ENCODE measurements at places on chromosomes 5 and 9.

- DNase-seq, result no peak
Measured at GRCh38 chr9:105860516-105860915, 166.2 kb downstream of the TMEM38B start.

- no peak for DNase-seq
Measured at GRCh38 chr9:132350861-132351315, 3.9 kb downstream of the SETX start.

GRCh38 chr5:16618138-16618897 is 1.5 kb upstream of the RETREG1 start:
- no peak for DNase-seq

- no peak for DNase-seq
Measured at GRCh38 chr9:18606281-18606680, 132.3 kb downstream of the ADAMTSL1 start.

- no peak for DNase-seq
Measured at GRCh38 chr9:109974143-109974917, 194.3 kb downstream of the PALM2AKAP2 start.

GRCh38 chr5:94024101-94024500 is 282.7 kb upstream of the POU5F2 start:
- DNase-seq, result no peak

DNA sequence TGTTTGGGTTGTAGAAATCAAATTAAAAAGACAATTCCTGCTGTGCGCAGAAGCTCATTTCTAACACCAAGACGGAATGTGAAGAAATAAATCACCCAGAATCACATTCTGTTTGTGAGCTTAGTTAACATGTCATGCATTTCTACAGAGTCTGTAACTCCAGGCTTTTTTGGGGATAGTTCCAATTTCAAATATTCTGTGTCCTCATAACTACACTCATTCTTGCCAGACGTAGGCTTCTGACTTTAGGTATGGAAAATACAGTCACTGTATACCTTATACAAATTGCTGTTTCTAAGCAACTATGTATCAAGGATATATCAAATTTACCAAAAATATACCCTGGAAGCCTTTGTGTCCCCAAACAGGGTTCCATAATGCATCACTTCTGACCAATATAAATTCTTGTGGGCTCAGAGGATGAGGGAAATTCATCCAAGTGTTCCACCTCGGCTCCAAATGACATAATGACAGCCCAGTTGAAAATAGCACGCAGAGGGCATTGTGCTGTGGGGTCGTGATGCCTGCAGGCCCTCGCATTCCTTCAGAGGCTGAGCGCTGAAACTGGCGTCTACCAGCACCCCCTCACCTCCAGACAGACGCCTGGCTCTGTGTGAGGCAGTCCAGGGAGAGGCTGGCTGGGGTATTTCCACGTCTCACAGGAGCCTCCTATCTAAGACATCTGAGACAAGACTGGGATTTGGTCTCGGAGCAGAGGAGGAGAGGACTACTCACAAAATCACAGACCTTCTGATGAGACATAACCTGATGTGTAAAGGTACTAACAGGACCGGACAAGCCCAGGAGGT is 79.8 kb downstream of the KLF4 start:
- no peak for DNase-seq

DNA sequence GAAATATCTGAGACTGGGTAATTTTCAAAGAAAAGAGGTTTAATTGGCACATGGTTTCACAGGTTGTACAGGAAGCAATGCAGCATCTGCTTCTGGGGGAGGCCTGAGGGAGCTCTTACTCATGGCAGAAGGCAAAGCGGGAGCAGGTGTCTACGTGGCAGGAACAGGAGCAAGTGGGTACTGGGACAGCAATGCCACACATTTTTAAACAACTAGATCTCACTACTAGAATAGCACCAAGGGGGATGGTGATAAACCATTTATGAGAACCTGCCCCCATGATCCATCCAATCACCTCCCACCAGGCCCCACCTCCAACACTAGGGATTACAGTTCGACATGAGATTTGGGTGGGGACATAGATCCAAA is 47.6 kb upstream of the HOMER1 start:
- no peak for DNase-seq

- DNase-seq, result no peak
Measured at GRCh38 chr5:32222723-32223470, 48.8 kb upstream of the GOLPH3 start.

DNA sequence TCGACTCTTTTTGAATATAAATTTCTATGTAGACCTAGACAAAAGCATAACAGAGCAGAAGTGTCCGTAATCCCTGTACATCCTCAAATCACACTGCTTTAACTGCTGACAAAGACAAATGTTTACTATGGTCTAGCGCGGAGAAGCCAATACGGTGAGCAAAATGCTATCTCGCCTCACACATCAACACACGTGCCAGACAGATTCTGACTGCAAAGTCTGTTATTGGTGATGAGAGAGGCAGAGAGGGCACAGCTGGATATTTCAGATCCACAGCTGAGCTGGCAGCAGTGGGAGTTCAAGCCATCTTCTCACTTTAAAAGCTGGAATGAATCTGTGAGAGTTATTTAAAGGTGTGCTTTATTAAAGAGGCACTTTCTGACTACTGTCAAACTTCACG is 124.3 kb downstream of the ARL15 start:
- no peak for DNase-seq

DNA sequence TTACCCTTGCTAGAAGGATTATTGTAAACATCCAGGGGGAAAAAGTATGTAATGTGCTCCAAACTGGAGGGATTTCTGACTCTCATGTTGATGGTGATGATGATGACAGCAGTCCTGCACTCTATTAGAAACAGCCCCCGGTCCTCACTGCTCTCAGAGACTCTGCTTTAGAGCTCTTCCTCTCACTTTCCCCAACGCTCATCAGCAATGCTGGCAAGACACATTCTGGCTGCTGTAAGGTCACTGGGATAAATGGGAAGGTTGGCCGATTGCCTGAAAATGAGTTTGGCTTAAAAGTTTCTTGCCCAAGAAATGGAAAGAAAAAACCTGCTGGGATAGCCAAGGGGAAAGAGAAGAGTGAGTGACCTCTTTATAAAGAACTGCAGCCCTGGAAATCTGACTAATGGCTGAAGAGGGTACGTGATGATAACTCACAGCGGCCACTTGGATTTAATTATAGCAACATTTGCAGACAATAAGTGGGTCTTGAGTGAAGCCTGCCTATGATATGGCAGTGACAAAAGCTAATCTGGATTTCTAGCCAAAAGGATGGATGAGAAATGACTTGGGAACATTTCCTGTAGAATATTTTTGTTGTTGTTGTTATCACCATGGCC is 235.8 kb downstream of the TMEM38B start:
- no peak for DNase-seq

DNA sequence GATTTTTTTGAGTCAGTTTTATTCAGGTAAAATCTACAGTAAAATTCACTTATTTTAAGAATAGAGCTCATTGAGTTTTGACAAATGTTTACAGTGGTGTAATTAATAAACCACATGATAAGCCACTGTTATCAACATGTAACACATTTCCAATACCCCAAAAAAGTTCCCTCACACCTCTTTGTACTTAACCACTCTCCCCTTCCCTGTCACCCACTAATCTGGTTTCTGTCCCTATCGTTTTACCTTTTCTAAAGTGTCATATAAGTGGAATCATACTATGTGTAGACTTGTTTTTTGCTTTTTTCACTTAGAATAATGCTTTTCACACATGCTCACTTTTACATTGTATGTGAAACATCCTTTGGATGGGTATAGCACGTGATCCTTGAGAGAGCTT is 127.2 kb downstream of the KDM4C start:
- DNase-seq, result no peak

- DNase-seq, result no peak
Measured at GRCh38 chr5:128290152-128290858, 206.7 kb downstream of the SLC12A2 start.

DNA sequence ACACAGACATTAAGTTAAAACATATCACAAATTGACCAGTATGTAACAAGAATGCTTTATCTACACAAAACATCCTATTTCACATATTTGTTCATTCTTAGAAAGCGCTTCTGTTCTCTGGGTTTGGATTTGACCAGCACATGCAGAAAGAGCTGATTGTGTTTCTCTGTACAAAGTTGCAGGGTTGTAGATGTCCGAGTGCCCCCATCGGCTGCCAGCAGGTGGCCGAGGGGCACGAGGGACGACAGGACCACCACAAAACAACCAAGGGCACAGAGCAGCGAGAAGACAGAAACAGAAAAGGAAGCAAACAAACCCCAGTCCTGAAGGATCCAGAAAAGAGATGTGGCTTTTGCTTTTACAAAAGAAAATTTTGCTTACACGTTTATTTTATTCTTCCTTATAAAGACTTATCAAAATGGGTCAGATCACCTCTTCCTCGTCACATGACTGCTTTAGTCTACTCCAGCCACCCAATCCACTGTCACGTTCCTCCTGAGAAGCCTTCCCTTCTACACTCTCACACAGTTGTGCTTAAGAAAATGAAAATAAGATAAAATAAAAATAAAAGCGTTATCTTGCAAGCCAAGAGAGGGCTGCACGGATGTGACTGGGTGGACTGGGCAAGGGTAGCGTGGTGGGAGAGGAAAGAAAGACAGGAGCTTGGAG is 9.5 kb downstream of the OTP start:
- no peak for DNase-seq

DNA sequence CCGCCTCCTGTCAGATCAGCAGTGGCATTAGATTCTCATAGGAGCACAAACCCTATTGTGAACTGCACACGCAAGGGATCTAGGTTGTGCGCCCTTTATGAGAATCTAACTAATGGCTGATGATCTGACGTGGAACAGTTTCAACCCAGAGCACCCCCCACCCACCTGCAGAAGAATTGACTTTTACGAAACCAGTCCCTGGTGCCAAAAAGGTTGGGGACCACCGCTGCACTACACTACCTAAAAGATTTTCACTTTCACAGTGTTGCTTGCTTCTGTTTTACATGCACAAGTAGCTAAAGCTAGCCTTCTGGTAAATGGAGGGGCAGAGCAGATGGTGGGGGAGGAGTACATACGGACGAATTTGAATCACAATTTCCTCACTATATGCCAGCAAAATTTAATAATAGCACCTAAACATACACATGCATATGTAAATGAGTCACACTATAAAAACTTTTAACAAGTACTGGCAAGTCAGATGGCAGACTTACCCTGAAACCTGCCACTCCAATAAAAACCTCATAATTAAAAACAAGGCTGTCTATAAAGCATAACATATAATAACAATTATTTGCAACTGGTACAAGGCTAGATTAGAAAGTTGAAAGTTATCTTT is 24.0 kb upstream of the CDKN2B start:
- DNase-seq, result no peak

DNA sequence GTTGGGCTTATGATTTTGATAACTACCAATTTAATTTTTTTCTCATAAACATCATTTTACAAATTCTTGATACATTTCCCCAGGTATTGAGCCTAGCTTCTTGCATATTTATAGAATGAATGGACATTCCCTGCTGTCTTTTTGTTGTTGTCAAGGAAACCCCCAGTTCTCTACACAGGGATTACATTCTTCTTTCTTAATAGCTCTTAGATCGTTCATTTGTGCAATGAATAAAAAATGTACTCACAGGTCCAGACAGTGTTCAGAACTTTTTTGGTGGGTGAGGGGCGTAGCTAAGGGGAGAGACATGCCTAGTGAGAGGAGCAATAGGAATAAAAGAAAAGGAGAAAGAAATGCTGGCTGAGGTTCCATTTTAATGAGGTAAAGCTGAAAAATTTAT is 58.6 kb downstream of the VCAN start:
- DNase-seq, result no peak

DNA sequence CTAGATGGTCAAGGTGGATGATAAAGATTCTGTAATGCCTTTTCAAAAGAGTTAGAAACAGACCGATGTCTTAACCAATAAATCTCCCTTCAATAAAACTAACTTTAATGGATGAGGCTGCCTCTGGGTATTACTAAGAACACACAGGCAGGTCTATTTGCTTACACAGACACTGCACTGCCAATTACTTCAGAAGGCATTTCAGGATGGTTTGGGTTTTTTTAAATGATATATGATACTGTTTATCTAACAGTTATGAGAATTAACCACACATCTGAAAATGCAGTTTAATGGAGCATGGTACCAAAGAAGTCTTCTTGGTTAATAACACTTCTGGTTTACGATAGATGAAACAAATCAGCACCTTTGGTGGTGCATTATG is 367.9 kb upstream of the GRAMD2B start:
- DNase-seq, result no peak

- DNase-seq, result no peak
Measured at GRCh38 chr5:137233726-137234125, 265.4 kb downstream of the SPOCK1 start.

GRCh38 chr9:113472199-113472598 is 8.7 kb downstream of the RGS3 start:
- no peak for DNase-seq

GRCh38 chr9:132288966-132289365 is 65.8 kb downstream of the SETX start:
- DNase-seq, result no peak

DNA sequence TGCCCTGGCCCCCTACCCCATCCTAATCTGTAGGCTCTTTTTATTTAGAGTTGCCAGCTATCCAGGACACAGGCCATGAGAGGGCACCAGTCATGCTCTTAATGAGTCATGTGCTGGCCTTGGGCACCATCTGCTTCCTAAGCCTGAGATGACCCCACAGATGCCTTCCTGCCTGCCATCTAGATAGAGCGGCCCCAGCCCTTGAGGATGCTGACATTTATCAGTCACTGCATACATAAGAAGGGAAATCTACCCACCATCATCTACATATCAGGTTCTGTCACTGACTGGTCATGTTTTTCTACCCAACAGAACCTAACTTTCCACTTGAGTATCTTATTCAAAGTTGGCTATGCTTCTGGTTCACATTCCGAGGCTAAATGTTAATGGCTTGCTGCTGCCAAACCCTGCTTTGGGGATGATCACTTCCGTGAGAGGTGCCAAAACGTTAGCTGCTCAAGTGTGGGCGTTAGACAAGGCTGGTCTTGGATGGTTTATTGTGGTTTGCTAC is 49.9 kb upstream of the TTC23L start:
- peak; percentile 30 for DNase-seq

DNA sequence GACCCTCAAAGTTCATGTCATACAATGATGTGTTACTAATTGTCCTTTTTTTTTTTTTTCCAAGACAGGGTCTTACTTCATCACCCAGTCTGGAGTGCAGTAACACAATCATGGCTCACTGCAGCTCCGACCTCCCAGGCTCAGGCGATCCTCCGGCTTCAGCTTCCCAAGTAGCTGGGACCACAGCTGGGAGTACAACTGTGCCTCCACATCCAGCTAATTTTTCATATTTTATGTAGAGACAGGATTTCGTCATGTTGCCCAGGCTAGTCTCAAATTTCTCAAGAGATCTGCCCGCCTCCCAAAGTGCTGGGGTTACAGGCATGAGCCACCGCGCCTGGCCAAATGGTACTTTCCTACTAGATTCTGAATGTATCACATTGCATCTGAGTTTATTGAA is 49.4 kb upstream of the EBF1 start:
- DNase-seq, result no peak
